Activated T-cell treated with anti-CD3 and anti-CD28 coated beads for 48 hours (primary cell): ENCODE measurements at places on chromosomes 16 and 17.

DNA sequence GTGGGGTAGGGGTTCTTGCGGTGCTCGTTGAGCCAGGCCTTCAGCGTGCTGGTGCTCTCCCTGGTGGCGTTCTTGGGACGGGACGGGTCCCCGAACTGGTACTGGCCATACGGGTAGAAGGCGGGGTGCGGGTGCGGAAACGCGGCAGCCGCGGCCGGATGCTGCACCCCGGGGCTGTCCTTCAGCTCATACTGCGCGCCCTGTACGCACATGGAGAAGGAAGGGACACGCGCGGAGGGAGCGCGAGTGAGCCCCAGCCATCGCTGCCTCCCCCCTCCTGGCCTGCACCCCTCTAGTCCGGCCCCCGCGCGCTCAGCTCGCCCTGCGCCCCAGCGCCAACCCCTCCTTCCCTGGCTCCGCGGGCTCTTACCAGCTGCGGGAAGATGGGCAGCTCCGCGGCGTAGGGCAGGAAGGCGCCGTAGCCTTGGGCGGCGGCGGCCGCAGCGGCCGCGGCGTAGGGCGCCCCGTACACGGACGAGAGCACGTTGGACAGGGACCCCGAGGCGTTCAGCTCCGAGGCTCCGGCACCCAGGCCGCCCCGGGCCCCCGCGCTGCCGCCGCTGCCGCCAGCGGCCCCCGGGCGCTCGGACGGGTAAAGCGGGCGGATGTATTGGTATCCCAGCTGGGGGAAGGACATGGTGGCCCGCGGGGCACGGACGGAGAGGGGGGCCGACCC is 1.0 kb downstream of the IRX3 start:
- DNase-seq, result peak; percentile 8

DNA sequence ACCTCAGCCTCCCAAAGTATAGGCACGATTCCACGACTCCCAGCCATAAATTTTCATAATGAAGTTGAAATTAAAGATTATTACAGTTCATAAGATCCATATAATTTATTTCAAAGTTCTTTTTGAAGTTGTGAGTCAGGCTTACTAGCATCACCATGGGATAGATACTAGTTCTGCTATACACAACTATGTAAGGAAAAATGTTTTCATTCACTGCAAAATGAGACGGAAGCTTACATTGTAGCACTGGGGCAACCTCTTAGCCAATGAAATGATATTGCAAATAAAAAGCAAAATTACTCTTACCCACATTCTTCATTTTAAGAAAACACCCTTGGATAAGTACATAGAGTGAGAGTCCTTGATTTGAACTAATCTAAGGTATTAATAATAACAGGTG is 18.8 kb upstream of the MARCHF10 start:
- DNase-seq, result no peak

DNA sequence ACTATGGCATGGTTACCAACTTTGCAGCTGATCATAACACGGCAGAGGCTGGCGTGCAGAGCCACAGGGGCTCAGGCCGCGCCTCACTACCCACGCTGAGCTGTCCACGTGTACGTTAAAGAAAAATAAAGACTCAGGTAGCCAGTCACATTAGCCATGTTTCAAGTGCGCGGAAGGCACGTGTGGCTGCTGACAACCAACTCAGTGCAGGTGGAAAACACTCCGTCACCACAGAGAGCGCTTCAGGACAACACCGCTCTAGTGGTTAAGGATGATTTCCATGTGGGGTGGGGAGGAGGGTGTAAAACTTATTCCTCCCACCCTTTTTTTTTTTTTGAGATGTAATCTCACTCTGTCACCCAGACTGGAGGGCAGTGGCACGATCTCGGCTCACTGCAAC is 33.8 kb downstream of the ZCCHC14 start:
- DNase-seq, result no peak

DNA sequence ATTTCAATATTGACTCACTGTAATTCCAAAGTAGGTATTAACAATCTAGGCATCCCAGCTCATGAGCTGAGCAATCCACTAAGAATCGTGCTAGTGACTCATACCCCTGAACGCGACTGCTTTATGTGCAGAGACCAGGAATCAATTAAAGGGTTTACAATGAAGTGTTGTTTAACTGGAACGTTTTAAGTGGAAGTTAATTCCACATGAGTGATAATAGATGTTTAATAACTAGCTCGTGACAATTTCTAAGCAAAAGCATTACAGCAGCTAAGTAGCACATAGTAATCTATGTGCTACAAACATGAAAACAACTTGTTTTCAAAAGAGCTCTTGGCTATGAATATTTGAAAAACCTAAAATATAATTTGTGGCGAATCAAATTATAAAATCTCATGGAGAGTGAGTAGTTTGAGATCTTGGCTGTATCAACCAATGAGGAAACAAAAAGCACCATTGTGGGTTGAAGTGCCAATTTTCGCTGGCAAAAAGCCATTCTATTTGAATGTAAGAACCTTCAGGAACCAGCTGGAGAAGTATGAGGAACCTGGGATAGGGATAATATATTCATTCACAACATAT is 9.4 kb downstream of the GJC1 start:
- no peak for DNase-seq

DNA sequence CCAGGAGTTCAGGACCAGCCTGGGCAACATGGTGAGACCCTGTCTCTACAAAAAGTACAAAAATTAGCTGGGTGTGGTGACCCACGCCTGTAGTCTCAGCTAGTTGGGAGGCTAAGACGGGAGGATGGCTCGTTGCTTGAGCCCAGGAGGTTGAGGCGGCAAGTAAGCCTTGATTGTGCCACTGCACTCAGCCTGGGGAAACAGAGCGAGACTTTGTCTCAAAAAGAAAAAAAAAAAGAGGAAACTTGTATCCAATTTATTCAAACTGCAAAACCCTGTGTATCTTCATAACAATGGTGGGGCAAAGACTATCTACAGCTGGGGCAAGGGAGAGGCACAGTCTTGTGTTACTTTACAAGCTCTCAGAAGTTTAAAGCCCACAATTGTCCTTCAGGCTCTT is 21.5 kb downstream of the GRB7 start:
- no peak for DNase-seq

- no peak for DNase-seq
Measured at GRCh38 chr16:58850019-58850677, 116.0 kb upstream of the GOT2 start.

- no peak for DNase-seq
Measured at GRCh38 chr16:84820305-84820684, 510 bp downstream of the CRISPLD2 start.

DNA sequence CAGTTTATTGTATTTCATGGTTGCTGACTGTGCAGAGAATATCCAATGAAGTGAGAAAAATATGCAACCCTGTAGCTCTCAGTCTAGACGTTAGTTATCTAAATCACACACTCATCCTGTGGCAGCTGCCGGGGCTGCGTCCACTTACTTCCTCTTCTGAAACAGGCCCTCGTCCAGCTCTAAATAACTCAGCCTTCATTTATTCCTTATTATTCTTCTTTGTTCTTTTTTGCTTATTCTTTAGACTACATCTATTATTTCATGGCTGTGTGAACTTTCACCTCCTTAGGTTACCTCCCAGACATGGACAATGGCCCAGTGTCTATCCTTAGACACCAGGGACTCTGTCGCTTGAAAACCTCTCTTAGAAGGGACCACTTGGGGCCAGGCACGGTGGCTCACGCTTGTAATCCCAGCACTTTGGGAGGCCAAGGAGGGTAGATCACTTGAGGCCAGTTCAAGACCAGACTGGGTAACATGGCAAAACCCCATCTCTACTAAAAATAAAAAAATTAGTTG is 3.4 kb upstream of the THUMPD1 start:
- DNase-seq, result no peak

DNA sequence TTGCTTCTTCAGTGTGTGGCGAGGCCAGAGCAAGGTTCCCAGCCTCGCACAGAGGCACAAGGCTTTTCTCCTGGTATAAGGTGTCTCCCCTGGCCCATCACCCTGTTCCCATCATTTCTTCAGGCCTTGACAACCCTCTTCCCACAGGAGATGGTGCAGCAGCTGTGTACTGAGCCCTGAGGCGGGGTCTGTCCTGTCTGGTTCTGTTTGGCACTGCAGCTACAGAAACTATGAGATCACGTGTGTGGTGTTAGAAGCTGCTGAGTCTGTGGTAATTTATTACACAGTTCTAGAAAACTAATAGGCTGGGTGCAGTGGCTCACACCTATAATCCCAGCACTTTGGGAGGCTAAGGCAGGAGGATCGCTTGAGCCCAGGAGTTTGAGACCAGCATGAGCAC is 7.2 kb downstream of the PLA2G15 start:
- no peak for DNase-seq

DNA sequence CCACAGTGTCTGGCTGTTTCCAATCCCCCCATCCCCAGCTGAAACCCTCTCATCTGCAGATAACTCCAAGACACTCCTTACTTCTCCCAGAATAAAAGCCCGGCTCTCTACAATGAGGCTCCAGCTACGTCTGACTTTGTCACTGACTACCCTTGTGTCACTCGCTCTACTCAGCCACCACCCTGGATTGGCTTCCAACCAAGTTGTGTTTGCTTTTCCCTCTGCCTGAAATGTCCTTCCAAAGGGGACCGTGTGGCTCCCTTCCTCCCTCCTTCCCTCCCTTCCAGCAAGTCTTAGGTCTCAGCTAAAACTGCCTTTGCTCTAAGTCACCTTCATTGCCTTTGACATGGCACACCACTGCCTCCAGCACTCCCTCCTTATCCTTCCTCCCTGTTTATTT is 42.8 kb downstream of the CDH1 start:
- DNase-seq, result no peak

- DNase-seq, result no peak
Measured at GRCh38 chr16:84209989-84210388, 19.0 kb downstream of the ADAD2 start.

GRCh38 chr16:11251525-11252481 is 4.2 kb downstream of the SOCS1 start:
- peak; percentile 80 for DNase-seq

- no peak for DNase-seq
Measured at GRCh38 chr16:86800894-86801293, 222.5 kb downstream of the FOXL1 start.

DNA sequence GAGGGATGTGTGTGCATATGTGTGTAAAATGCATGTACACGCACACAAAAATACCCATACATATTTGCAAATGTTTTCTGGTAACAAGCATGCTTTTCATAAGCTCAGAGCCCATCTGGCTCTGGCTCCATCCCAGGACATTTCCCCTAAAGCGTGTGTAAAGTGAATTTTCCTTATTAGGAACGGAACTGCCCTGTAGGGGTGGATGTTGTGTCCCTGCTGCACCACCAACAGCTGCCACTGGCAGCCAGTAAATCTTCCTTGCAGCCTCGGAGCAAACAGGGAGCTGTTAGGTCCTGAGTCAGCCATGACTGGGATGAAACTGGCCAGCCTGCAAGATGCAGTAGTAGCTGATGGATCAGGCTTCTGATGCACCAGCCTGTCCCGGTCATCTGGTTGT is 393.5 kb downstream of the UTP18 start:
- no peak for DNase-seq

GRCh38 chr17:73364155-73364522 is 52.3 kb upstream of the CDC42EP4 start:
- no peak for DNase-seq

DNA sequence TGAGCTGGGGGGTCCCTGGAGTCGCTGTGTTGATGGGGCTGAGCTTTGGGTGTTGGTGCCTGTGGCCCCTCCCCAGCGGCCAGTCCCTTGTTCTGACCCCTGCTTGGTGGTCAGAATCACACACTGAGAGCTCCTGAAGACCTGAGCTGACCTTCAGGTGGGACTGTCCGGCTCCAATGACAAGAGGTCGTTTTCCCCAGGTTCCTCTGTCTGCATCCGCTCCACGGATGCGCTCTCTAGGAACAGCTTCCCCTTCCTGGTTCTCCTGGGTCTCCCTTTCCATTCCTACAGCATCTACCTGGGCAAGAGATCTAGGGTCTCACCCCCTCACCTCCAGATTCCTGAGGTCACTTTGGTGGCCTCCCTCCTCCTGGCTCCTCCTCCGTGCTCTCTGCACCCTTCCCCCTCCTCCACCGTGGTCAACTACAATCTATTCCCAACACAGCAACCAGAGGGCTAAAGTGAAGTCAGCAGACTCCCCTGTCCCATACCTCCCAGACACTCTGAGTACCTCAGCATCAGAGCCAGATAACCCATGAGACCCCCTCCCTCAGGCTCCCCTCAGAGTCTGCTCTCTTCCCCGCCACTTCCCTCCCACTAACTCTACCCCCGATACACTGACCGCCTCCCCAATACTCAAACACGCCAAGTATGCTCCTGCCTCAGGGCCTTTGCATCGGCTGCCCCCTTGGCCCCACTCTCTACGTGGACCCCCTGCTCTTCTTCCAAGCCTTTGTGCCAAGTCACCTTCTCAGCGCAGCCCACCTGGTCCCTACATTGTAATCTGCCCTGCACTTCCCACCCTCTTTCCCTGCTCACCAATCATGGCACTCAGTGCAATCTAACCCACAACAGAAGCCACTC is 9.0 kb upstream of the SEC14L5 start:
- no peak for DNase-seq

GRCh38 chr17:12269751-12270150 is 249.1 kb downstream of the MAP2K4 start:
- DNase-seq, result no peak
